Stimulated activated naive B cell treated with anti-CD40 and anti-IgM and Interleukin-4, amounts not matched to agents 10 μg/mL and 1 μg/mL and 100 μg/mL, for 72 hours (primary cell): ENCODE measurements at places on chromosomes 11 and 22.

- H3K36me3 ChIP-seq: no peaks in the 10 kb centered on the region
- no peak overlapping the region for H3K4me3 ChIP-seq
- H3K27ac ChIP-seq: no peak overlapping the region
Observed at GRCh38 chr11:86947541-86947940, 7.7 kb downstream of the FZD4 start.

DNA sequence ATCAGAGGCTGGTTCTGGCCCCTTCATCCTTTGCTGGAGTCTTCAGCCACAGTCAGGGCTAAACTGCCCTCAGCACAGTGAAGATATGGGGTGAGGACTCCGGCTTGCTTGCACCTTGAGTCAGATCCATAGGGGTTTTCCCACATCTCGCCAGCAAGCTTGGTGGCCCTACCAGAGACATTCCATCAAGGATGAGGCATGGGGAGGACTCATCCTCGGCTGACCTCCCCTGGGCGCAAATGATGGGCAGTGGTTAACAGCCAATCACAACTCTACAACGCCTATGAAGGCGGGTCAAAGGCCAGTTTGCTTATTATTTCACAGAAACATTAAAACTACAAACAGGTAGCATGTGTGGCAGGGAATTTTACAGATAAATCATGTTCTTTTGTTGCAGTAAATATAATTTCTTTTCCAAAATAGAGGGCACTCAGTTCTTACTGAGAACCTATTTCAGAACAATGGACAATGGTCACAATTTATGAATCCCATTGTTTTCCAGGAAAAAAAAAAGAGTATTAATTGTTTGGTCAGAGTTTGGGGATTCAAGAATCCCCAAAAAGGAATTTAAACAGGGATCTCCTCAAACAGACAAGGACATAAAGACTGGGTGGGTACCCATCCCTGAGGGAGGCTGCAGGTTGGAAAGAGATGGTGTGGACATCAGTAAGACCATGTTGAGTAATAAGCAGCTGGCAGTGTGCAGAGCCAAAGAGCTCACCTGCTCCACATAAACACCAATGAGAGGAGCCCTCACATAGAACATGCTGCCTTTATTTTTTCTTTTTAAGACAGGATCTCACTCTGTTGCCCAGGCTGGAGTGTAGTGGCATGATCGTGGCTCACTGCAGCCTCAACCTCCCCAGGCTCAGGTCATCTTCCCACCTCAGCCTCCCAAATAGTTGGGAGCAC, 14.8 kb downstream of the PLAAT3 start:
- peaks cover 4% of the 10 kb centered on the region for H3K27me3 ChIP-seq
- H3K36me3 ChIP-seq: no peaks in the 10 kb centered on the region
- no peaks in the 10 kb centered on the region for H3K4me1 ChIP-seq

DNA sequence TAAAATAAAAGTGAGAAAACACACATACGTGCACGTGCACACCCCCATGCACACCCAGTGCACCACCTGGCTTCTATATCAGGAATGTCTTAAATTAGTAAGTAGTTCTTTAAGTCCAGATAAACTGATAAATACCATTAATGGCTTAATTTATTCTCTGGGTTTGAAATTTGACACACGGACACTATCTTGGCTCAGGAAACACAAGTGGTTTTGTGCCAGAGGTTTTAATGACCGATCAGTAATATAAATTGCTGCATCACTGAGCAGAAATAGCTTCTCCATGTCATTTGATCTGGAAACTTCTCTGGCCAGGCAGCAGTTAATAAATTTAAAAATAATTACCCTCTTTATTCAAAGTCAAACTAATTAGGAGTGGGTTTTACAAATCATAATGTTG, 101.5 kb upstream of the NNMT start:
- no peak overlapping the region for H3K4me3 ChIP-seq
- no peak overlapping the region for H3K27ac ChIP-seq
- H3K36me3 ChIP-seq: peaks cover 8% of the 10 kb centered on the region
- H3K4me1 ChIP-seq: peaks cover 52% of the 10 kb centered on the region

DNA sequence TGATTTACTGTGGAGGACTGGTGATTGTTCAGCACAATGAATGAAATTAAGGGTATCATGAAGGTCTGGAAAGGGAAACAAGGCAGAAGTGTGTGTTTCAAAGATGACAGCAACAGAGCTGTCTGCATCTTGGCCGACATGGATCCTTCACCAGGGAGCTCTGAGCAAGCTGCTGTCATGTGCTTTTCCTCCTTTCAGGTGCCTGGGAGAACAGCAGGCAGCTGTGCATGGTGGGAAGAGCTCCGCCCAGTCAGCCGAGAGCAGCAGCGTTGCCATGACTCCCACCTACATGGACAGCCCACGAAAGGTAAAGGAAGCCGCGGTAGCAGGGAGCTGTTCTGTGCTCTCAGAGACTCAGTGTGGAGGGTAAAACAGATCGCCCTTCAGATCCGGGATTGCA, 87.1 kb upstream of the YWHAH start:
- H3K27ac ChIP-seq: no peak overlapping the region
- no peak overlapping the region for H3K4me3 ChIP-seq
- peaks cover 1% of the 10 kb centered on the region for H3K4me1 ChIP-seq
- DNase-seq: no peak

- peaks cover 10% of the 10 kb centered on the region for H3K4me1 ChIP-seq
- no peak overlapping the region for H3K4me3 ChIP-seq
- no peak overlapping the region for H3K27ac ChIP-seq
Observed at GRCh38 chr11:93166862-93167261, 30.9 kb downstream of the SLC36A4 start.

DNA sequence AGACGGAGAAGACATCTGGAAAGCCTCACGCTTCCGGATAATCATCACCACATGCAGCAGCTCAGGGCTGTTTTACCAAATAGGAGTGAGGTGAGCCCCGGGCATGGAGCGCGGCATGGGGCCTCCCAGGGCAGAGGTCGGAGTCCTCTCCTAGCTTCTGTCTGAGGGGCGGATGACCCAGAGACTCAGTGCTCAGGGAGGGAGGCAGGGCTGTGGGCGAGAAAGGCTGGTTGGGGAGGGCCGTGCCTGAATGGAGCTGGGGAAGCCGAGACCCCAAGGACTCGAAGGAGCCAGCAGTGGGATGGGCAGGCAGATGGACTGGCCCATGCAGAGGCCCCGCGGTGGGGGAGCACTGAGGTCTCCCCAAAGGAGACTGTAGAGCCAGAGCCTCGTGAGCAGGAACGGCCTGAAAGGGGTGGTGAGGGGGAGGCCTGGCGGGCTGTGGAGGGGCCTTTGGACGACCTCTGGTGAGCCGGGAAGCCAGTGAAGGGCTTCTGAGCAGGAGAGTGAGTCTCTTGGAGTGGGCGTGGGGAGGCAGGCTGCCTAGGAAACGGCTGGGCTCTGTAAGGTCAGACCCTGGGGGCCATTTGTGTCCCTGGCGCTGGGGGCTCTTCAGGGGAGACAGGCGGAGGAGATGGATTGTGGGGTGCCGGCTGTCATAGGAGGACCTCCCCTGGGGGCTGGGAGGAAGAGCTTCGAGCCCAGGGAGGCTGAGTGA, 24.7 kb upstream of the PANX2 start:
- peaks cover 5% of the 10 kb centered on the region for H3K27me3 ChIP-seq
- no peak for DNase-seq
- H3K4me1 ChIP-seq: peaks cover 10% of the 10 kb centered on the region
- no peak overlapping the region for H3K4me3 ChIP-seq

DNA sequence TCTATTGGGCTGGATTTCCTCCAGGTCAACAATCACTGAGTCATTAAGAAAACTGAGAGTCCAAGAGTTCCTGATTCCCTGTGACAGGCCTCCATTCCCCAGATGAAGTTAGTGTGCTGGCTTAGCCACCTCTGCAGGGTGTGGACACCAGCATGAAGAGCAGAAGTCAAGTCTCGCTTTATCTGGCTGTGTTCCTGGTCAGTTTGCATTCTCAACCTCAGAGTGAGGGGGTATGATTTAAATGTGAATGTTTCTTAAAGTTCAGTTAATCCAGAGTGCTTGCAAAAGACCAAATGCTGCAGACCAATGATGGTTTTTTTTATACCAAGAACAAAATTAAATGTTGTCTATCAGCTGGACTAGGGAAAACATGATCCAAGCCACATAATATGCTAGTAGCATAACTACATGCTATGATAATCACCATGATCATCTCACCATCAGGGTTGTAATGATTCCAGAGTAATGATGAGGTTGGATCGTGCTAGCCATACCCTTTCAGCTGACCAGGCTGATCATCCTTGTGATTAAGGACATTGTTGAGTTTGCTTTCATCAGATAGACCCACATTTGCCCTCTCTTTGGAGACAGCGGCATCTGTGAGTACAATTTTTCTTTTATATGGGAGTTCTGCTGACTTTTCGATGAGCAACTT, 145.8 kb upstream of the ARHGAP20 start:
- H3K4me1 ChIP-seq: peaks cover 25% of the 10 kb centered on the region
- H3K4me3 ChIP-seq: peak overlapping the region; percentile 42
- no peaks in the 10 kb centered on the region for H3K36me3 ChIP-seq
- H3K27ac ChIP-seq: peak overlapping the region; percentile 31
- H3K27me3 ChIP-seq: no peaks in the 10 kb centered on the region

- H3K4me3 ChIP-seq: no peak overlapping the region
- peak overlapping the region; percentile 81 for H3K27ac ChIP-seq
- no peaks in the 10 kb centered on the region for H3K36me3 ChIP-seq
- peaks cover 29% of the 10 kb centered on the region for H3K4me1 ChIP-seq
- peaks cover 53% of the 10 kb centered on the region for H3K27me3 ChIP-seq
Observed at GRCh38 chr22:37077802-37078448, 26.4 kb downstream of the KCTD17 start.

DNA sequence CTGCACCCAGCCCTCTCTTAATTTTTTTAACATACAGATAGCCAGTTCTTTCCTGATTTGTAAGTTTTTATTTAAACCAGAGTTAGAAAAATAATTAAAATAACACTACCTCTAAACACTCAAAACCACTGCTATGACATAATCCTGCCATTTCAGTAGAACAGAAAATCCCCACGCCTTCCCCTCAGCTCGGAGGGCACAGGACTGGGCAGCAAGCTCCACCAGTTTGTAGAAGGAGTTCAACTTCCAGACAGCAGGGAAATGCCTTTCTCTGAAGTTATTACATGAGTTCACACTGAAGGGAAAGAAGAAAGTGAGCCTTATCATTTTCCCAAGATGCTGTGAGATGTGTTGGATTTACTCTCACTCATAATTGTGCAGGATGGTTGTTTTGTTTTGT, 114.4 kb downstream of the MRTFA start:
- H3K27ac ChIP-seq: no peak overlapping the region
- H3K36me3 ChIP-seq: peaks cover 17% of the 10 kb centered on the region

- no peak for DNase-seq
- H3K4me3 ChIP-seq: no peak overlapping the region
- H3K36me3 ChIP-seq: no peaks in the 10 kb centered on the region
- no peaks in the 10 kb centered on the region for H3K27me3 ChIP-seq
- peaks cover 21% of the 10 kb centered on the region for H3K4me1 ChIP-seq
Observed at GRCh38 chr11:10415817-10416392, 39.2 kb upstream of the AMPD3 start.

DNA sequence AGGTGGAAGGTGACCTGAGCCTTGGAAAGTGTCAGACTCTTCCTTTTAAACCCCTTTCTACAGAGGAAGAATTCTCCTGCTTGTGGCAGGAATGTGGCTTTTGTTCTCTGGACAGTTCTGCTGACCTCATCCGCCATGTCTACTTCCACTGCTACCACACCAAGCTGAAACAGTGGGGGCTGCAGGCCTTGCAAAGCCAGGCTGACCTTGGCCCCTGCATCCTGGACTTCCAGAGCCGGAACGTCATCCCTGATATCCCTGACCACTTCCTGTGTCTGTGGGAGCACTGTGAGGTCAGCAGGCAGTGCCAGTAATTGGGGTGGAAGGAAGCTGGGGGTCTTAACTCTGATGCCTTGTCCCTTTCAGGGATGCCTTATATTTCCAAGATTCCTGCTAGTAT, 9.3 kb downstream of the HINFP start:
- no peak for DNase-seq
- H3K27ac ChIP-seq: no peak overlapping the region
- no peak overlapping the region for H3K4me3 ChIP-seq
- H3K4me1 ChIP-seq: peaks cover 6% of the 10 kb centered on the region
- H3K36me3 ChIP-seq: peaks cover 40% of the 10 kb centered on the region
- H3K27me3 ChIP-seq: no peaks in the 10 kb centered on the region

GRCh38 chr11:74984730-74985129, 4.0 kb upstream of the NEU3 start:
- peaks cover 4% of the 10 kb centered on the region for H3K4me1 ChIP-seq
- H3K27ac ChIP-seq: no peak overlapping the region
- no peaks in the 10 kb centered on the region for H3K27me3 ChIP-seq
- peaks cover 18% of the 10 kb centered on the region for H3K36me3 ChIP-seq

DNA sequence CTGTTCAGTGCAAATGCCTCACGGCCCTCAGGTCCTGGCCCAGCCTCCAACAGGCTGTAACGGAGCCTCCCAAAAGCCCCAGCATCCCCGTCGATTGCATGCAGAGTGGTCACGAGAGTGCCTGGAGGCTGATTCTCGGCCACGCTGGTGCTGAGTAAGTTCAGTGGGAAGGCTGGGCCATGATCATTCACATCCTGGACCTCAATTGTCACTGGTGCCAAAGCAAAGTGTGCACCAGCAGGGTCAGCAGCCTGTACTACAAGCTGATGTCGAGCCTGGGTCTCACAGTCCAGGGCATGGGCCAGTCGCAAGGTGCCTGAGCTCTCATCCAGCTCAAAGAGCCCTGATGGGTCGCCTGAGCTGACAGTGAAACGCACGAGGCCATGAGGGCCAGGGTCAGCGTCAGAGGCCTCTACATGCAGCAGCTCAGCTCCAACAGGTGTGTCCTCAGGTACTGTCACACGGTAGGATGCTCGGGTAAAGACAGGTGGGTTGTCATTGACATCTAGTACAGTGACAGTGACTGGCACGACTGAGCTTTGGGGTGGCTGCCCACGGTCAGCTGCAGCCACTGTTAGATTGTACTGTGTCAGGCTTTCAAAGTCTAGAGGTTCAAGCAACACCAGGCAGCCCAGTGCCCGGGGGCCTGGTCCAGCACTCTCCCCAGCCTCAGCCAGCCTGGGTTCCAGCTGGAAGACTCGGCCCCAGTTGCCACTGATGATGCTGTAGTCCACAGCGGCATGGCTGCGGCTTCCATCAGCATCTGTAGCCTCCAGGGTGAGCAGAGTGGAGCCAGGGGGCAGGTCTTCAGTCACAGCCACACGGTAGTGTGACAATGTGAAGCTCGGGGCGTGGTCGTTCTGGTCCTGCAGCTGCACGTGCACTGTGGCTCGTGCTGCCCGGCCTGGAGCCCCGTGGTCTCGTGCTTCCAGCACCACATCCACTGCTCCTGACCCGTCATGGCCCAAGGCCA, 4.5 kb upstream of the TPP1 start:
- H3K4me1 ChIP-seq: peaks cover 17% of the 10 kb centered on the region
- no peak overlapping the region for H3K27ac ChIP-seq
- DNase-seq: no peak
- H3K4me3 ChIP-seq: no peak overlapping the region
- no peaks in the 10 kb centered on the region for H3K27me3 ChIP-seq
- no peaks in the 10 kb centered on the region for H3K36me3 ChIP-seq

DNA sequence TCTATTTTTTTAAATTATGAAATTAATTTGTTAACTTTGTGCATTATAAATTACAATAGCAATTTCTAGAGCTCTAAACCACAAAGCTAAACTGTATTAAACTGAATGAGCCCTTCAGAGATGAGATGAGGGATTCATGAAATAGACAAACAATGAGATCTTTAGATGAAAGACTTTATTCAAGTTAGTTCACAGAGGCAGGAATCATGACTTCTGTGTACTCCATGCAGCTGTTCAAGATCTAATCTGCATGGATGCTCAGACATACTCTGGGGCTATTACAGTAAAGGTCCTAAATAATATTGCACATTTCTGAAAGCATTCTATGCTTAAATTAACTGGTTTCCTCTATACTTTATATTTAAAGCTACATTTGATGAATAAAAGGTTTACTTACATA, 122.7 kb downstream of the FCHSD2 start:
- no peak for DNase-seq
- H3K4me3 ChIP-seq: no peak overlapping the region
- peaks cover 43% of the 10 kb centered on the region for H3K36me3 ChIP-seq
- H3K27ac ChIP-seq: no peak overlapping the region
- no peaks in the 10 kb centered on the region for H3K27me3 ChIP-seq
